T-helper 22 cell (primary cell): ENCODE measurements at places on chromosomes 3 and 15.
A peak's percentile ranks its signal among the peaks of the same experiment; 100 is the strongest.

DNA sequence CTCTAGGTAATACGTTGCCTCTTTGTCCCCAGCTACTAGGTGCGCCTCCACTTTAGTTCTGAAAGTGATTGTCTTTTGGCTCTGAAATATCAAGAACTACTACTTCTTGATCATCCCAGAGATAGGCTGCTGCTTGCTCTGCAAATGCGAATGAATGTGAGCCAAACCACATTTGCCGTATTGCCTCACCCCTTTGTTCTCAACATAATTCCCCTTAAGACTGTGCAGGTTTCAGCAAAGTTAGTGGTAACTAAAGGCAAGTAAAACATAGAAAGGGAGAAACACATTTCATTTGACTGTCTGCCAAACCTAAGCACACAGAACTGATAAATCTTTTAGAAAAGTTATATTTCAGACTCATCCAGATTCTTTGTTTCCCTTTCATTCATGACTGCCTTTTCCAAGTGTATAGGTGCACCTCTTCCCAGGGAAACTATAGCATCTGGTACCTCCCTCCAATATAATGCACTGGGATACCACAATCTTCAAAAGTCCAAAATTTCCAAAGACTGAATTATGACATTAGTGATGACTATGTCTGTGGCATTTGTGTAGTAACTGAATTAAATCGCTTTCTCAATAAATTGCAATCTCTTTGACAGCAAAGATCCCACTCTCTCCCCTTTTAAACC is 720.6 kb upstream of the CBLB start:
- DNase-seq, result no peak

DNA sequence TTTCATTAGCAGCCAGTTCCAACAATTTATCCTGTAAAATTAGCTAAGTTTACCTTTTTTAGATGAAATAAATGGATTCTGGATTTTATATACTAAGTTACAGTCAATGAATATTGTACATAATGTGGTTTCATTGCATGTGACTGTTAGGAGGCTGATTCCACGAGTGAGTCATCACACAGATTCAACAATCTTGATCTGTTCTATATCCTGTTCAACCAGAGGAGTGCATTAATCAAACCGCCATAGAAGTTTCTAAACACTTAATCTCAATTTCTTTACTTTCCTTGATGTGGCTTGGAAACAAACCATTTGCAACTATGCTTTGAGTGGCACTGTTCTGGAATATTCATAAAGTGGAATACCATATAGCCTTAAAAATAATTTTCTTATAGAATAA is 15.3 kb downstream of the DNAJC13 start:
- DNase-seq, result no peak

DNA sequence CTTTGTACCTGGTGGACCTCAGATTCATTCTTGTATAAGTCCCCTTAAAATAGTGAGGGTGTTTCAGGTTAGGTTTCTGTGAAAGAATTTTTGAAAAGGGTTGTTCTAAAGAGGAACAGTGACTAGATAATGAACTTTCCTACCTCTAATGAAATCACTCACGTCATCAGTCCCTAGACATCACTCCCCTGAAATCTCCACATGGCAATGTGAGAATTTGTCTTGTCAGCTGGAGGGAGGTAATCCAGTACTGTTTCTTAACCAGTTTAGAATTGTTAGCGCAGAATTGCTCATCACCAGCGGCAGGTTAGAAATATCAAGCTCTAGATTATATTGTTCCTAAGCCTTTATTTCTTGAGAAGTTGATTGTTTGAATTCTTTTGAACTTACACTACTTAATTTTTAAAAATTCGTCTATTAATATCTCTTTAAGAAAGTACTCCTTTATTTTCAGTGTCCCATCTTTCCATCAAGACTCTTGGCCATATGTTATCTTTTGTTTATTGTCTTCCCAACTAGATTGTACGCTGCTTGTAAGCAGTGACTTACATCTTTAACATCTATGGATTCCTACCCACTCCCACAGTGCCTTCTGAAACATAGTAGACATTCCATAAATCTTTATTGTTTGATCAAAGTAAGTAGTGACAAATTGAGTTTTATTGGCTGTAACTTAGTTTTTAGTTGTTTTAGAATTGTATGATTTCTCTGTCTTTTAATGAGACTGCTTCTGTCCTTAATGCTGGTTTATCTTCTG is 52.8 kb downstream of the RASA2 start:
- DNase-seq, result no peak

- no peak for DNase-seq
Measured at GRCh38 chr15:58689646-58690045, 59.9 kb downstream of the ADAM10 start.

- peak; percentile 38 for DNase-seq
Measured at GRCh38 chr3:46866720-46867549, 3.7 kb upstream of the MYL3 start.

DNA sequence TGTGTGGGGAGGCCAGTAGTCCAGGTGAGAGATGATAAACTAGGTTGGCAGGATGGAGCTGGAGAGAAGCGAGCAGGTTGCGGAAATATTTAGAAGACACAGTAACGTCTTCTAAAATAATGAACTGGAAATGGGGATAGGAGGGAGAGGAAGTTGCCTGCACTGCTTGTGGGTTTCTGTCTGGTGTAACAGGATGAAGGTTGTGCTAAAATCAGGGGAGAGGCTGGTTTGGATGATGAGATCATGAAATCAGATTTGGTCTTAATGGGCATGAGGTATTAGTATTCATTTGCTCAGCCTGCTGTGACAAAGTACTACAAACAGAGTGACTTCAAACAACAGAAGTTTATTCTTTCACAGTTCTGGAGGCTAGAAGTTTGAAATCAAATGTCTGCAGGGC is 32.1 kb upstream of the TNFAIP8L3 start:
- no peak for DNase-seq

- no peak for DNase-seq
Measured at GRCh38 chr15:57152666-57153539, 223.4 kb upstream of the CGNL1 start.
